ENCODE measurements at places on chromosomes 1 and 21.

DNA sequence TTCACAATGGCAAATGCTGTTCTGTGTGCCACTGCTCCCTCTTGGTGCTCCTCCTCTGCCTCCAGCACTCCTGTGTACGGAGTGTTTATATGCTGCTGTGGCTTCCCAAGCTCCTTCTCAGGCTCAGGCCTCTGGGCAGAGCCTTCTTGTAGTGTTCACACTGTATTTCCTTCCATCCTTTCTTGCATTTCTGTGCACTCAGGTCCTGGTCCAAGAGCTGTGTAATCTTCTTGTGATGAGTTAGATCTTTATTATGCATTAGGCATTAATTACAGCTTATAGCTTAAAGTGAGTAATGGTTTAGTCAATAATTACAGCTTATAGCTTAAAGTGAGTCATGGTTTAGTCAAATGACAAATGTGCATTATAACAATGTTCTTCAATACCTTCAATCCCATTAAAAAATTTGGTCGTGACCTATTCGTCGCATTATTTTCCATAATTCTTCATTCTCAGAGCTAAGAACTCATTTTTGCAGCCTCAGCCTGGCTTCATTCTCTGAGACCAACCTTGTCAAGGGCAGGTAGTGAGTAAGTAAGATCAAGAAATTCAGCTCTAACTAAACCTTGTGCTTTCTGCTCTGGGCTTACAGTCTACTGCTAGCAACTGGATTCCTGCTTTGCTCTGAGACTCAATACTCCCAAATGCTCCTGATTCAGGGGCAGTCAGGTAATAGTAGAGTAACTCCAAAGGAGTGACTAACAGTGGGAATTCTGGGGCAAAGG lies 154.5 kb upstream of the SPAG17 start:
- peak; percentile 76 for DNase-seq

- DNase-seq: peak; percentile 46
Measured at GRCh38 chr1:4652631-4653327, 1.6 kb upstream of the AJAP1 start.

DNA sequence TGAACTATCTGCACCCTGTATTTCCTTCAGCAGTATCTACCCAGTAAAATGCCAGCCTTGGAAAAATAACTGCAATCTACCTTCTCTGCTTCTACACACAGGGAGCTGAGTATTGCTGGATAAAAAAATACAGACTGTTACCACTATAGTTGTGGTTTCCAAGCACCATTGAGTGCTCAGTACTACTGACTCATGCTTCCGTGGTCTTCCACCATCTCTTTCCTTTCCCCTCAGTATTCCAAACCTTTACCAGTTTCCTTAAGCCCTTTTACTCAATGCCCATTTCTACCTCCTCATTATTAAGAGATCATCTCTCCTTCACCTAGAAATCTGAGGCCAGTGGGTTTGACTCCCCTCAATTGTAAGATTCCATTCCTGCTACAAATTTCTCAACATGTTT lies 23.8 kb downstream of the GLMN start:
- DNase-seq: peak; percentile 36

DNA sequence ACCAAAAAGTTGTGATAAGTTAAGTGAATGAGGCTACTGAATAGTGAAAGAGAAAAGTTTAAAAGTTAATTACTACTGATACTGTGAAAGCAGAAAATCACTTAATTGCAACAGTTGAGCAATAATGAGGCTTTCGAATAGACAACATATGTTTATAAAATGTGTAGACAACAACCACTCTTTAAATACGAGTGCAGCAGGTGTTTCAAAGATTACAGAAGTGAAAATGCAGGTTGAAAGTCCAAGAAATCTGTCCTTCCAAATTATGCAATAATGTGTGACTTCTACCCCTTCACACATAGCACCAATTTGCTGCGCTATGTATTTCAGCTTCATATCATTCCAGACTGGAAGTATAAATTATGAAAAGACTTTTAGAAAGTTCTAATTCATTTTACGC lies 213.0 kb downstream of the COL24A1 start:
- DNase-seq: no peak

DNA sequence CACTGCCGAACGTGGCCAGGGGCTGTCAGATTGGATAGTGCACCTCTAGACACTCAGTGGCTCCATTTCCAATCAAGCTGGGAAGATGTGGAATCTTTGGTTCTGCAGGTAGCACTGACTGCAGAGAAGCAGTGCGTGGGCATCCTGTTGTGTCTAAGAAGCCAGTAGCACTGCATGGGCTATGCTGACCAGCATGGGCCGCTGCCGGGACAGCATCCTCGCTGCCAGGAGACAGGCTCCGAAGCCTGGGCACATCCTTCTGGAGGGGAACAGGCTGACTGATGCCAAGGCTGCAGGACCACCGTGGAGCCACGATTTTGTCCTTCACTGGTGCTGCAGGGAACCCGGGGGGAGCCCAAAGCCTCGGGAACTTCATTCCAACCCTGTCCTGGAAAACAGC lies 649.4 kb downstream of the NPHP4 start:
- DNase-seq: no peak

DNA sequence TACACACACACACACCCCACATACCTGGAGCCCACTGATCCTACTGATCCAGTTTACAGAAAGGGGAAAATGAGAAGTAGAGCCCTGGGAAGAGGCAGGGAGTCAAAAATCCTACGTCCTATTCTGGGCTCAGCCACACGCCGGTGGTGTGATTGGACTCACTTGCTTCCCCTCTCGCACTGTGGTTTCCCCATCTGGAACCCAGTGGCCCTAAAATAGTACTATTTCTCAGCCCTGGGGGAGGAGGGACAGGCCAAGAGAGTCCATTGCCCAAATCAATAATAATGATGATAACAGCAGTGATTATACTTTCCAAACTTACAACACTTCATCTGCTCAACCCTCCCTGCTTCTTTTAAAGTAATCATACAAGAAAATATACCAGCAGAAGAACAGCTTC lies 2.9 kb upstream of the PIGR start:
- no peak for DNase-seq

GRCh38 chr1:44676484-44677200 lies 2.1 kb downstream of the ARMH1 start:
- DNase-seq: peak; percentile 40

- no peak for DNase-seq
Measured at GRCh38 chr1:207884266-207885029, 26.5 kb downstream of the CD34 start.

DNA sequence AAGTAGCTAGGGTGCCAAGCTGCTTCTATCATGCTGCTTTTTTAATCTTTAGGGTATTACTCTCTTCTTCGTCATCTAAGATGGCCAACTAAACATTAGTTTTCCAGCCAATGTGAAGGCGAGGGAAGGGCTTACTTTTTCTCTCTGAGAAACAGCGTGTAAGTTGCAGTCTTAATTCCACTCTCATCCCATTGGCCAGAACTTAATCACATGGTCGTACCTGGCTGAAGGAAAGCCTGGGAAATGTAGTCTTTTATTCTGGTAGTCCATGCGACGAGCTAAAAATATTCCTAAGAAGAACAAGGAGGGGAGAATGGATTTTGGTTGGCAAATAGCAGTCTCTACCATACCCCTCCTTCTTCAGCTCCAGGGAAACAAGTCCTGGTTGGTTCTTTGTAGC lies 21.5 kb downstream of the DNAJC6 start:
- DNase-seq: no peak

DNA sequence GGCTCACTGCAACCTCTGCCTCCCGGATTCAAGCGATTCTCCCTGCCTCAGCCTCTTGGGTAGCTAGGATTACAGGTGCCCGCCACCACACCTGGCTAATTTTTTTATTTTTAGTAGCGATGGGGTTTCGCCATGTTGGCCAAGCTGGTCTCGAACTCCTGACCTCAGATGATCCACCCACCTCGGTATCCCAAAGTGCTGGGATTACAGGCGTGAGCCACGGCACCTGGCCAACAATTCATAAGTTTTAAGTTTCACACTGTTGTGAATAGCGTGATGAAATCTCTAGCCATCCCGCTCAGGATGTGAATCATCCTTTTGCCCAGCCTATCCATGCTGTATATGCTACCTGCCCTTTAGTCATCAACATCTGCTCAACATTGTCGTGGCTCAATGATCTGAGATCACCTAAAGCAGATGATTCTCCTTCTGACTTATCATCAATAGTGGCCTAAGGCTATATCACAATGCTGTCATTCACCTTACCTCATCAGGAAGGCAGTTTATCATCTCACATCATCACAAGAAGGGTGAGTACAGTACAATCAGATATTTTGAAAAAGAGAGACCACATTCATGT lies 2.6 kb downstream of the PFDN2 start:
- peak; percentile 83 for DNase-seq

GRCh38 chr21:25907573-25908275 lies 173.0 kb downstream of the GABPA start:
- DNase-seq: no peak

- DNase-seq: no peak
Measured at GRCh38 chr1:42767510-42768000, 506 bp downstream of the C1orf50 start.

- peak; percentile 26 for DNase-seq
Measured at GRCh38 chr1:226624526-226624925, 76.0 kb downstream of the STUM start.

GRCh38 chr21:44511219-44511937 lies 28.6 kb downstream of the KRTAP10-1 start:
- DNase-seq: no peak

GRCh38 chr1:22509815-22510214 lies 53.5 kb upstream of the EPHA8 start:
- DNase-seq: no peak

GRCh38 chr21:45886610-45887026 lies 95.0 kb upstream of the COL6A1 start:
- DNase-seq: no peak

GRCh38 chr1:14494911-14495310 lies 103.6 kb upstream of the KAZN start:
- no peak for DNase-seq

- no peak for DNase-seq
Measured at GRCh38 chr1:165298203-165298820, 58.2 kb downstream of the LMX1A start.

GRCh38 chr1:232305050-232305449 lies 324.9 kb downstream of the SIPA1L2 start:
- no peak for DNase-seq

GRCh38 chr1:159448181-159448580 lies 8.7 kb downstream of the OR10J1 start:
- no peak for DNase-seq

GRCh38 chr21:41716751-41717150 lies 50.1 kb downstream of the RIPK4 start:
- DNase-seq: no peak

DNA sequence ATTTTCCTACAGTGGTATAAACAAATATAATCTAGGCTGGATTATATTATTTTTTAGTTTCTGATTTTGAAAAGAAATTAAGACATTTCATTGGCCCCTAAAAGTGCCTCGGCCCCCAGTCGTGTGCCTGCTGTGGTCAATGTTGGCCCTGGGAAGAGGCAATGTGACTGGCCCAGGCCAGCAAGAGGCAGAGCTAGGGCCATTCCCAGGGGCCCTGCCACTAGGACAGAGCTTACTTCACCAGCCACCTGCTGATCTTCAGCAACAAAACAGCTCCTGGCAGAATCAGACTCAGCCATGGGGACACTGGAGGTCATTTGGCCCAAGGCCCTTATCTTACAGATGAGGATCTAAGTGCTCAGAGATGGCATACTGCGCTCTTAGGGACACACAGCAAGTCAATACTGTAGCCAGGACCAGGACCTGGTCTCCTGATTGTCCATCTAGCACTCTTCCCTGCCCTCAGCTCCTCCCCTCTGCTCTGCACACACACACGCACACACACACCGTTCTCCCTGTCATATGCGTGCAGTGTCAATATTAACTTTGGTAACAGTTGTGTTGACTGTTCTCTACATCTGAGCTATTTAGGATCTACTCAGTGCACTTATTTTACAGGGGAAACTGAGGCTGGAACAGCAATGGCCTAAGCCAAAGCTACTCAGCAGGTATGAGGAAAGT lies 16.6 kb upstream of the KLHDC7A start:
- no peak for DNase-seq

GRCh38 chr1:184118046-184118445 lies 66.5 kb downstream of the TSEN15 start:
- peak; percentile 99 for DNase-seq

DNA sequence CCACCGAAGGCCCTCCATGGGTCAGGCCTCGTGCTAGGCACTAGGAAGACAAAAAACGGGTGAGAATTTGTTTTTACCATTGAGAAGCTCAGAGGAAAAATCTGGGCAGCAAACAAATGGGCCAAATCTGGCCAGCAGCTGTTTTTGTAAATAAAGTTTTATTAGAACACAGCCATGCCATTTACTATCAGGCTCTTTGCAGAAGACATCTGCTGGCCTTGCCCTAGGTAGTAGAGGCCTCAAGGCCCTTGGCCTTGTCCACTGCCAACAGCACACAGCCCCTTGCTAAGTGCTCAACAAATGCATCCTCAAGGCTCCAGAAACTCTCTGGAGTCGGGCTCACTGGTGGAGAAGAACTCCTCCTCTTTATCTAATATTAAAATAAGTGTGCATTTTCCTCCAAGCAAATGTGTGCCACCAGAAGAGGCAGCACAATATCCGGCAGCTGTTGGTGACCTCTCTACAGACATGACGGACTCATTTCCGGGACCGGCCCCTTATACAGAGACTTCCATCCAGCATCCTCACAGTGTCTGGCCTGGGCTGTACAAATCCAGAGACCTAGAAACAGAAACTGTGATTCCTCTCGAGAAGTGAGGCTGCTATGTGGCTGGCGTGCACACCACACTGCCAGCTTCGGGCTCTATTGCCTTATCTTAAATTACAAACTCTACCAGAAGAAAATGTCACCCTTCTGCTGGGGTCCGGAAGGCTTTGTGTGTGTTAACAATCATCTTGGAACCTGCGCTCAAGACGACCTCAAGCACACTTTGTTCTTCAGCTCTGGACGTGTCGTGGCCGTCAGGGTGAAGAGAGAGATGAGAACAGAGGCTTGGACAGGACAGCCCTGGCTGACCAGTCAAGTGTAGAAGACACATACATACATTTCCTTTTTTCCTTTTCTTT lies 203.9 kb downstream of the TOMM20 start:
- DNase-seq: no peak

- no peak for DNase-seq
Measured at GRCh38 chr1:39087435-39087834, 61.3 kb downstream of the NDUFS5 start.

DNA sequence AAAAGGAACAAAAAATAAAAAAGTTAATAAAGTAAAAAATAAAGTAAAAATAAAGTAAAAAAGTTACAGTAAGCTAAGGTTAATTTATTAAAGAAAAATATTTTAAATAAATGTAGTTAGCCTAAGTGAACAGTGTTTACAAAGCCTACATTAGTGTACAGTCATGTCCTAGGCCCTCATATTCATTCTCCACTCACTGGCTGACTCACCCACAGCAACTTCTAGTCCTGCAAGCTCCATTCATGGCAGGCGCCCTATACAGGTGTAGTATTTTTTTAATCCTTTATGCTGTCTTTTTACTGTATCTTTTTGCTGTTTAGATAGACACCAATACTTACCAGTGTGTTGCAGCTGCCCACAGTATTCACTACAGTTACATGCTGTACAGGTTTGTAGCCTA lies 12.4 kb downstream of the ADAR start:
- DNase-seq: peak; percentile 26

GRCh38 chr1:198141668-198142351 lies 15.0 kb upstream of the NEK7 start:
- no peak for DNase-seq
